ENCODE measurements at places on chromosomes 12 and 14. TPM values are rescaled to one million over a fixed set of nuclear protein-coding genes. Genes with fewer than 3 reads are reported as not detected.
A peak's percentile ranks its signal among the peaks of the same experiment; 100 is the strongest.

- DNase-seq = no peak
Measured at GRCh38 chr14:99972748-99973466, 92.3 kb upstream of the EVL start.

DNA sequence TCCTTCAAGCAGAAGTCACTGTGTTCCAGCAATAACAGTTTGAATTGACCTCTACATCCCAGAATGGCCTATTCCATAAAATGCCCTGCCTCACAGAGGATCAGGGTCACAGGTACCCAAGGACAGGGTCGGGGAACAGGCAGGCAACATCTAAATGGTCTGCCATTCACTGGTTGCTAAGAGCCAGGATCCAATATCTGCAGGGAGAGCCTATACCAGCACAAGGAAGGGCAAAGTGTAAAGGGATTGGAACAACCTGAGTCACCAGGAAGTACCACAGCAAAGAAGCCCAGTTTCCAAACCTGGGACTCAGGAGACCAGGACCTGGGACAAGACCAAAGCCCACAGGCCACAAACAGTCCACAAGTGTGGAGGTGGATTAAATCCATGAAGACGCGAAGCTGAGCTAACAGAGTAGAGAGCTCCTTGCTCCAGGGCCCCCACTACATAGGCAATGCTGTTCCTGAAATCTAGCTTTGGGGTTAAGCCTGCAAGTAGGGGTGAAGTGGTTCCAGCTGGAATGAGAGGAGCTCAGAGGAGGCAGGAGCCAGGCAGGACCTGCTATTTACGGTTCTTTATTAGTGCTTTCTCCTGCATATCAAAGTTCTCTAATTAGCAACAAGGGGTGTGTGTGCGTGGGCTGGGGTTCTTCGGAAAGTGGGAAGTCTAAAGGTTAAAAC lies 274.3 kb downstream of the BCL11B start:
- DNase-seq = no peak

DNA sequence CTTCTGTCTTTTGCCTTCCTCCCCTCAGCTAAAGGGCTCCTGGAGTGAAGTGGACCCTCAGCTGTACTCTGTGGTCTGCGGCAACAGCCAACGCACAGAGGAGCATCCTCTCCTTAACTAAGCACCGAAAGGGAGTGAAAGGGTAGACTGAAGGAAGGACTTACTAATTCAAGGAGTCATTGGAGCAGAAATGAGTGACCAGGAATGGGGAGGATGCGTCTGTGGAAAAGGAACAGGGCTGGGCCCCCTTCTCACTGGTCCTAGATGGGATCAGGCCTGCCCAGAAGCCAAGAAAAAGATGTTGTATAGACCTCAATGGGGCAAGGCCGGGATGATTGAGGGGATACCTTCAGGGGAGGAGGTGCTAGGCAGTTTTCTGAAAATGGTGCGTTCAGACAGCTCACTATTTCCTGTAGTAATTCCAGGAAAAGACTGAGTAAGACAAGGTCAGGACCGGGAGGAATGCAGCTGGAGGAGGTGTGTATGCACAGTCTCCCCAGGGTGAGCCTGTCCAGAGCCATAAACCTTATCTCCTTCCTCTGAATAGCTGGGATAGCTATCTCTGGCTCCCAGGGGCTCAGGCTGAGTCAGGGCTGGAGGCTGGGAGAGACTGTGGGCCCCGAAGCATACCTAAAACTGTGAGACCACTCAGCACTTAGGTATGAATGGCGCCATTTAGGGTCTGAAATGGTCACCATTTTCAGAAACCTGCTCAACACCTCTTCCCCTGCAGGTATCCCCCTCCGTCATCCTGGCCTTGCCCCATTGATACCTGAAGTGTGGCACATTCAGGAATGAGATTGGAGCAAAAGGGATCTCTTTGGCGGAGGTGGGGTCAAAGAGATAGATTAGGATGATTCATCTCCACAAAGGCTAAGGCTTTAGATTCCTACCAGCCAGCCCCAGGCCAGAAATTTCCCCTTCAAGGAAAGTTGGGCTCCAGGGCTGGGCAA lies 20.2 kb upstream of the KRT8 start:
- no peak for DNase-seq

DIO2 gene
- total RNA-seq = not detected

DNA sequence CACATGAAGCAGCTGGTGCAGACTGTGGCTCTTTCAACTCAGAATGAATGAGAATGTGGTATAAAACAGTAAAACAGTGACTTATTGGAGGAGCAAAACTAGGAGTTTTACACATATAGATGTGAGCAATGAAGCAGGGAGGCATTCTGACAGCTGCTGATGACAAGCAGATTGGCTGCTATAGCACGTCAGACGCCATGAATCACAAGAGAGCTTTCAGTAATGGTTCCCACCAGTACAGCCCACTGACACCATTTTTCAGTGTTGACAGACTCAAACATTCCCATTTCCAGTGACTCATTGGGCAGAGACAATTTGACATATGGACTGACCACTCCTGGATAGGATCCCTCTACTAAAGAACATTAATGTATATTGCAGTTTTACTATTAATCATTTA lies 24.6 kb upstream of the FSCB start:
- DNase-seq = no peak

- no peak for DNase-seq
Measured at GRCh38 chr14:88029500-88029899, 24.6 kb downstream of the GPR65 start.

GRCh38 chr12:25970082-25970481 lies 11.6 kb downstream of the RASSF8 start:
- DNase-seq = no peak

GRCh38 chr12:1660304-1661187 lies 30.3 kb upstream of the ADIPOR2 start:
- peak; percentile 56 for DNase-seq

GRCh38 chr12:53145383-53146260 lies 34.9 kb upstream of the ZNF740 start:
- DNase-seq = no peak

- DNase-seq = no peak
Measured at GRCh38 chr14:20802341-20803084, at the start of gene RNASE1. Gene RNASE1, minus strand, starts transcription at chr14:20802844. Its CDS starts 776 bp downstream, at chr14:20802068.

DNA sequence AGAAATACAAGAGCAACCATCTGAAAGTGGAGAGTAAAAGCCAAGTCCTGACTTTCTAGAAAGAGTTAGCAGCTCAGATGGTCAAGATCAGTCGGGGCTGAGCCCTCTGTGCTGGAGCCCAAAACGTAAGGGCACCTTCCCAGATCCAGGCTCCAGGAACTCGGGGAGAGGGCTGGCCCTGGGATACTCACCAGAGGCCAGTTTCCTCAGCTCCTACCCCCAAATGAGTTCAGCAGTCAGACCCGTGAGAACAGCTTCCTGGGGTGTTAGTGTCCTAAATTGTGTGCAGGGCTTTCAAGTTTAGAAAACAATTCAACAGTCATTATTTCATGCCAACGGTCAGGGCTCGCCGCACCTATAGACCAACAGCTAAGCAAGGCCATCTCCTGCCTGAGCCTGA lies 147.6 kb upstream of the FKBP4 start:
- no peak for DNase-seq

CHPT1 gene
- 17.3 TPM for total RNA-seq

DNA sequence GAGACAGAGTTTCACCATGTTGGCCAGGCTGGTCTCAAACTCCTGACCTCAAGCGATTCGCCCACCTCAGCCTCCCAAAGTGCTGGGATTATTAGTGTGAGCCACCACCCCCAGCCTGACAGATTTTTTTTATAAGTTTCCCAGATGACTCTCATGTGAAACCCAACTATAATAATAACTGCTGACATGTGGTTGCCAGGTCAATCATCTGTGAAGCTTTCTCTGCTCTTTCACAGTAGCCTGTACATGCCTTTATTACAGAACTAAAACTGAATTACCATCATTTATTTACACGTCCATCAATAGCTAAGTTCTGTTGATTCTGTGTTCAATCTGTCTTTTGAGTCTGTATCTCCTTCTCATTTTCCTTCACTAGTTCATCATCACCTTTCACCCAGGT lies 218.5 kb downstream of the RPS29 start:
- DNase-seq = no peak

DNA sequence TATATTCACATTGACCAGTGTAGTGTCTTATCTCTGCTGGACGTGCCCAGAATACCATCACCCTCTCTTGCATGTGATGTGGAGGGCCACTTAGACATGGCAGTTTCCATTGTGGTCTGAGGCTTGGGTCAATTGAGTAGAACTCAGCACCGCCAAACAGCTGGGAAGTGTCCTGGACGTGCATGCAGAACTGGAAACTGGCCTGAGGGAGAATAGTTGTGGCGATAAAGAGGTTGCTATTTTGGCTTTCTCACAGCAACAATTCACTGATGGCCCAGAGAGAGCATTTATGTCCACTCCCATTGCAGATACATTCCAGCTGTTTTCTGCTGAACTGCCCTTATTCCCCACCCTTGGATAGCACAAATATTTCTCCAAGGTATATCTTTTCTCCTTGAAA lies 210.1 kb upstream of the DAAM1 start:
- no peak for DNase-seq

- DNase-seq = no peak
Measured at GRCh38 chr14:67018720-67019119, 170.5 kb upstream of the GARIN2 start.

- DNase-seq = no peak
Measured at GRCh38 chr14:72700338-72701236, 193.3 kb downstream of the DPF3 start.

NACA gene
- total RNA-seq = 860 TPM

DNA sequence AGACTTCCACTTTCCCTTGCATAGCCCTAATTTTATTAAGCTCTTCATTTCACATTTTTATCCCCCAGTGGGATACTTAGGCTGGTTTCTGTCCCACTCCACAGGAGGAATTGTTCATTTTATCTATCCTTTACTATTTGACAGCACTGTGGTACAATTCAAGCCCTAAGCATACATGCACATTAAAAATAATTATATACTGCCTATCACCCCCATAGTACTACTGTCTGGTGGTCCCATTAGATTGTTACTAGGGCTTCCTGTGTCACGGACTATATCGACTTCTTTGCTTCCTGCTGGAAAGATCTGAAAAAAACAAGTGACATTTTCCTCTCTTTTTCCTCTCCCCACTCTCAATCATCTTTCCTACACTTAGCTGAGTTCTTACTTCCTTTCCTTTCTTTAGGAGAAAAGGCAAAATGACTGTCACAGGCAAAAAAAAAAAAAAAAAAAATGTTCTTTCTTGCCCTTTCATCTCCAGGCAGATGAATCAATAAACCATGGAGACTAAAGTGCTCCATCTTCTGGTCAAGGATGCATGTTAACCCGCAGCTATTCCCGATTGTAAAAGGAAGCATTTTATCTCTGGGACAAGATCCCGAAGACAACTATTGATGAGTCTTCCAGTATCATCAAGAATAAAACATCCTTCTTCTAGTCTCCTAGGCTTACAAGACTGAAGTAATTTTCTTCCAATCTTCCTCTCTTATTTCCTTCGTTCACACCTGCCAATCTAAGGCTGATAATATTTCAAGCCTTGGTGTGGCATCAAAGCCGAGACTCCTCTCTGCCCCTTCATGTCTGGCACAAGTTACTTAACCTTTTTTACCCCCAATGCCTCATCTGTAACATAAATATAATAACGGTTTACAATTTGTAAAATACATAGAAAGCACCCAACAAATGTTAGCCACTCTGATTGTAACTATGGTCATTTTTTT lies 94.4 kb upstream of the PLEKHG7 start:
- DNase-seq = no peak

DNA sequence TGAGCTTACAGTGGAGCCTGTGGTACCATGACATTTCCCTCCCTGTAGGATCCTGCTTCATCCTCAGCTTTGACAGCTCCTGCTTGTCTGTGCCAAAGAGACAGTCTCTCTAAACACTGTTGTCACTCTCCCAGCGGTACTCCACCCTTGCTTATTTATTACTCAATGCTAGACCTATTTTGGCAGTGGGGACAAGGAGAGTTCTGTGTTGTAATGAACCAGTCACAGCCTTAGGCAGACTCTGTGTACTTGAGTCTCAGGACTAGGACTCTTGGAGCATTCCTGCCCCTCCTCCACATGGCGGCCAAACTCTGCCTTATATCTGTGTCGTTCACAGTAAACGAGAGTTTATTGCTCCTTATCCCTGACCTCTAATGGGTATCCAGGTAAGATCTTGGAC lies 70.9 kb downstream of the PIK3C2G start:
- DNase-seq = no peak

FSCB gene
- not detected for total RNA-seq

GRCh38 chr12:39125566-39125965 lies 220.2 kb upstream of the CPNE8 start:
- no peak for DNase-seq

- no peak for DNase-seq
Measured at GRCh38 chr14:55921511-55921910, 196.7 kb upstream of the PELI2 start.

KLHDC1 gene
- 2.4 TPM for total RNA-seq

GRCh38 chr14:53881161-53881871 lies 75.3 kb downstream of the BMP4 start:
- no peak for DNase-seq

KRT6A gene
- total RNA-seq = not detected

CLEC6A gene
- not detected for total RNA-seq

- peak; percentile 22 for DNase-seq
Measured at GRCh38 chr12:32107359-32108267, 966 bp downstream of the BICD1 start.

DNA sequence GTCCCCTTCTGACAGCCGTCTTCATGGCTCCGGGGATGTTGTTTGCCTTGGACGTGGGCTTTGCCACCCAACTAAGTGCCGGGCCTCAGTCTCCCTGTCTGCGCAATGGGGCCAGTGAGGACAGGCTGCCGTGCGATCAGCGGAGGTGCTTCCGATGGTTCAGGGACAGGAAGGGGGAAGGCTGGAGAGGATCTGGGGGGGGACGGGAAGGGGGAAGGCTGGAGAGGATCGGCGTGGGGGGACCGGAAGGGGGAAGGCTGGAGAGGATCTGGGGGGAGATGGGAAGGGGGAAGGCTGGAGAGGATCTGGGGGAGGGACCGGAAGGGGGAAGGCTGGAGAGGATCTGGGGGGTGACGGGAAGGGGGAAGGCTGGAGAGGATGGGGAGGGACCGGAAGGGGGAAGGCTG lies 3.4 kb downstream of the MMP17 start:
- DNase-seq = no peak

KRT3 gene
- not detected for total RNA-seq

GRCh38 chr12:45969084-45969483 lies 21.3 kb downstream of the SCAF11 start:
- DNase-seq = no peak

DNA sequence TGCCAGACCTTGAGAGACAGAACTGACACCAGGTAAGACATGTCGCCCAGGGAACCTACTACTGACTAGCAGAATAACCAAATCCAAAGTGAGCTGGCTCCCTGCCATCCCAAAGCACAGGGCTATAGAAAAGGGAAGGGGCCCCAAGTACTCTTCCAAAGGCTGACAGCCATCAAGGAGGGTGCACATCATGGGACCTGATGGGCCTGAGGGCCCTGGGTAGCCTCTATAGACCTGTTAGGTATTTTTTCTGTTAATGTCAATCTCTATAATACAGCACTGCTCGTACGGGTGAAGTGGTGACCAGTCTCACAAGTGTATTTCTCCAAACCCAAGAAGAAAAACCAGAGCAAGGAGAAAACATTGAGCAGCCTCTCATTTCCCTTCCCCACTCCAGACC lies 171.6 kb downstream of the ITPR2 start:
- no peak for DNase-seq
